Neural crest cell (in vitro differentiated cells): ENCODE measurements at places on chromosomes 5 and 9.

DNA sequence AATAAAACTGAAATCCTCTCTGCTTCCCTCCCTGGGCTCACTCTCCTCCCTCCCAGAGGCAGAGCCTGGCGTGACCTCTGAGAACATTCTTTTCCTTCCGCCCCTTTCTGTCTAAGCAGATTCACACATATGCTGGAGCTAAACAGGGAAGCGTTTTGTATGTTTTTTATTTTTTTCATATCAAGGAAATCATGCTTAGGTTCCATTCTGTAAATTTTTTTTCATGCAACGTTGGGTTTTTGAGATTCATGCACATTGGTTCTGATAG is 20.2 kb upstream of the BARHL1 start:
- DNase-seq = no peak

DNA sequence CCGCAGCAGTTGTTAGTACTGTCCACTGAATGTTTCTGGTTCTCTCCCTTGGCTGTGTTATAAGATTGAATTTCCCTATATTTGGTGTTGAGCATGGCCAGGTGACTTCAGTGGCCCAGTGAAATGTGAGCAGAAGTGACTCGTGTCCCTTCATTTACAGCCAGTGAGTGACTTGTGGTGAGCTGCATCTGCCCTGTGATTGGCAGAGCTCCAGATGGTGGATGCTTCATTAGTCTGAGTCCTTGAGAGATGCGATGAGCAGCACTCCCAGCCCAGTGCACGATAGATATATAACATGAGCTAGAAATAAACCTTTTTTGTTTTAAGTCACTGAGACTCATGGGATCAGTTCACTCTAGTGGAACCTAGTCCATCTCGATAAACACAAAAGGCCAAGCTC is 19.3 kb downstream of the PCSK5 start:
- DNase-seq = no peak

DNA sequence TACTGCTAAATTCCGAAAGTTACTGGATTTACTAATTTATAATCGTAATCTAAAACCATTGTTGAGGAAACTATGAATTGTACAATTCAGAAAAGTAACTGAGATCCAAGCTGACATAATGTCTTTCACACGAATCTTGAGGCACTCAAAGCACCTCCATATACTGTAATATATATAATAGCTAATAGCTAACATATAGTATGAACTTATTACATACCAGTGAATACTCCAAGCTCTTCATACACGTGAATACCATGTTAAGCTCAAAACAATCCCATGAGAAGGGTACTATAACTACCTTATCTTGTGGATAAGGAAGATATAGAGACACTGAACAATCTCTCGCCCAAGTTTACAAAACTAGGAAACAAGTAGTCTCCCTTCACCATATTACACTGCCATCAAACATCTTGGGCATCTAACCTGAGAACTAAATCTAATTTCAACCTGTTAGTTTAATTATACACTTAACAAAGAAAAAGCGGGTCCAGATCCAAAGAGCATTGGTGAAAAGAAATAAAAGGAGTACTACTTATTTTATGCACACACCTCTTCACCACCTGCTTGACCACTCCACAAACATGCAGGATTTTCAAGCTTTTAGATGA is 1.0 kb downstream of the NUDCD2 start:
- no peak for DNase-seq

GRCh38 chr9:123132696-123133095 is 99.2 kb downstream of the GPR21 start:
- DNase-seq = no peak

DNA sequence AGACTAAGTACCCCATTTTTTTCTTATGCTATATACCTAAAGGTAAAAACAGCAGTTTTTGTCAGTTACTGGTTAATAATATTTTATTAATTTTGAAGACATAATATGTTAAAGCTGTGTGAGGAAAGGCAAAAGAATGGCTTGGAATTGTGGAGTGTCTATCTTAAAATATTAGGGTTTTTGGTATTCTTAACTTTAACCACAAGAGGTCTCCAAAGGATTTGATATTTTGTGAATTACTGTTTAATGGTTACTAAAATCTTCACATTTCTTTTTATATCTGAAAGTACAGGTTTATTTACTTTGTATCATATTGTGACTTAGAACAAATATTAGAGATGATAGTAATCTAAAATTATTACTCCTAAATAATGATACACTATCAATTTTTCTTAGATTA is 32.0 kb upstream of the DHFR start:
- DNase-seq = no peak

- no peak for DNase-seq
Measured at GRCh38 chr9:90684106-90684505, 41.5 kb upstream of the DIRAS2 start.
